ENCODE measurements at places on chromosomes 7 and 10.

DNA sequence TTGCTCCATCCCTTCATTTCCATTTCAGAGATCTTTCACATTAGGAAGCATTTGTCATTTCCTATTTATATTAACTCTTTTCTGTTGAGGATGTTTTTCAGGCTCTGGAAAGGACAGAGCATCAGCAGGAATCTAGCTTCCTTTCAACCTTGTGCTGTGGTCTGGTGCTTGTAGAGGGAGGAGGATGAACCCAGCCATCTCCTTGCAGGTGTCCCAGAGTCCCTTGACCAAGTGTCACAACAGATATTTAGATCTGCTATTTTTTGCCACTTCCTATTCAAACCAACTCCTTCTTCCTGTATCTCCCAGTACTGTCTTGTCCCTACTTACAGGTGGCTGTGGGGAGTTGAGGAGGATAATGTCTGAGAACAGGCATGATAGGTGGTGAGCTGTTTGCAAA is 742.8 kb downstream of the GRID1 start:
- no peak for DNase-seq

- DNase-seq: no peak
Observed at GRCh38 chr7:150370612-150371071, 2.0 kb downstream of the REPIN1 start.

GRCh38 chr10:117568334-117568733 is 25.8 kb downstream of the EMX2 start:
- no peak for DNase-seq

DNA sequence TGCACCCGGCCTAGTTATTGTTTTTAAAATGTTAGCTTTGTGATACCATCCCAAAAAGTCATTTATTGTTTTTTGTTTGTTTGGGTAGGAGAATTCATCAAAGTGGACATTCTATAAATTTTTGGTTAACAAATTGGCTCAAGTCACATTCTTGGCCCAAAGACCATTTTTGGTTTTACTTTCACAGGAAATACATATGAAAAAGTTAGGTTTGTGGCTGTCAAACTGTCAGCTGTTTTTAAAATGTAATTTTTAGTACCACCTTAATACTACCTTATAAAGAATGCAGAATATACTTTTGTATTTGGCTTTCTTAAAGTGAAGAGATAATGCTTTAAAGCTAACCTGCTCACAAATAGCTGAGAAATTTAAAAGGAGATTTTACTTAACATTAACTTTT is 25.1 kb downstream of the TMEM168 start:
- DNase-seq: no peak

GRCh38 chr10:75980419-75981002 is 549.1 kb downstream of the LRMDA start:
- no peak for DNase-seq

DNA sequence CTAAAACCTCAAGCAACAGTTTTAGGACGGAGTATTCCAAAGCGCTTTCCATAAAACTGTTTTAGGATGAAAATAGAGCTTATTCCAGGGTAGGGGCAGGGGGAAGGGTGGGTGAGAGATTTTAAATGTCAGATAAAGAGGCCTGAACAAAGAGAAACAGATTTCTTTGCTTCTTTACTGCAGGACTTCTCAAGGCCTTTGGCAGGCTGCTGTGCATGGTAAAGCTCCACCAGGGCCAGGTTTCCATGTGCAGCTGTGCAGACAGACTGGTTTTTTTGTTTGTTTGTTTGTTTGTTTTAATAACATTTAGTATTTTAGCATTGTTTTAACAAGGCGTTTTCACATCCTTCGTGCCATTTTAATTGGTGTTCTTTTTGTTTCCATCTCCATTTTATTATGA is 26.3 kb downstream of the HECW1 start:
- DNase-seq: no peak

DNA sequence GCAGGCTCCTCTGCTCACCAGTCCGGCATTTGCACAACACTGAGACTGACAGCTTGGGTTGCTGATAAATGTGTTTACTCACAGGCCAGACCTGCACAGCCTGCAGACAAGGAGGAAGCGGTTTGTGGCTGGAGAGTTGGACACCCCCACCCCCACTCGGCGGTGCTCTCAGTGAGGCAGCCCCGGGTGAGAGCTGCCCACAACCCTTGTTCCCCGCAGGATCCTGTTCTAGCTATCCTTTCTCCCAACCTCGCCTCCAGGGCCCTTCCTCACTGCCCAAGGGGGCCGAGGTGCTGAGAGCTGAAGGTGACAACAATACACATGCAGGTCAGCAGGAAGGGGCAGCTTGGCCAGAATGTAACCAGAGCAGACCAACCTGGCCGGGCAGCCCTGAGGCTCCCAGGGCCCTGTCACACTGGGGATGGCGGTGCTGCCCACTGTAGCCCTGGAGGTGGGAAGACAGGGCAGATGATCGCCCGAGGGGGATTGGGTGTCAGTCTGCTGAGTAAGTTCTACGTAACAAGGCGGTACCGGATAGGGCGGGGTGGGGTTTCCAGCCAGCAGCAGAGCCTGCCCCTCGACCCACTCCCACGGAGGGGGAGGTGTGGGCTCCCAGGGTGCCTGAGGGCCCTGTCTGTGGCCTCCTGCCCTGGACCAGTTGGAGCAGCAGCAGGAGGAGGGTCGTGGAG is 2.1 kb upstream of the ADAM8 start:
- no peak for DNase-seq

- DNase-seq: no peak
Observed at GRCh38 chr10:67772894-67773511, 65.0 kb downstream of the DNAJC12 start.

DNA sequence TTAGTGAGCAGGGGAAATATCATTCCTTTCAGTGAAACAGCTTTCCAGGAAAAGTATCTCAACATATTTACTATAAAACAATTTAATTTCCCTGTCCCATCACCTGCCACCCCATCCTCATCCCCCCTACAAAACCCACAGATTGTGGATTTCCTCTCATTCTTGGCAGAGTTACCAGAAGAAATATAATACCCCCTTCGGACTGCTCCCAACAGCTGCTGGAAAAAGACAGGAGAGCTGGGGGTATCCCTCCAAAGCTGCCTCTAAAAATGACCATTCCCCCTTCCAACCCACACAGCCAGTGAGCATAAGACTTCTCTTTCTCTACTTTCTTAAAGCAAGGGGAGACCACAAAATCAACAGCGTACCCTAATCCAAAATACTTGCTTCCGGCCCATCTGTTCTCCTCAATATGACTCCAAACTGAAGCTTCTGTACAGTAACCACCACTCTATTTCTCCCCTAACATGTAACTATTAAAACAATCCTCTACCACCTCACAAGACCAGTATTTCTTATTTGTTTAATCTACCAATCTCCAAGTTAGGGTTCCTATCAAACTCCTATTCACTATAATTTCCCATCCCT is 7.8 kb downstream of the FBXW4 start:
- DNase-seq: no peak

DNA sequence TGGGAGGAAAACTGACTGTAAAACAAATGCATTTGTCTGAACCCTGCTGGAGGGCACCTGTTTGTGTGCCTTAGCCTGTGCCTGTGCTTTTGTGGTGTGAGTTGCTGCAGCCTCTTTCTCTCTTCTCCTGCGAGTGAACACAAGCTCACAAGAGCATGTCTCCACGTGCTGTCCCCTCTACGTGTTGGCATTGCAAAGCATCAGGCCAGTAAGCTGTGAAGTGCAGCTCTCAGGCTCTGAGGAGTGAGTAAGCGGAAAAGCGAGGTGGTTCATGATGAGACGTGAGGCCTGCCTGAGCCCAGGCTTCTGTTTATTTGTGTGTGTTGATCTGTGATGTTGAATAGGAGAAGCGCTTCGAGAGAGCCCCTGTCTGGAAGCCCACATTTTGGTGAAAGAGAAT is 85.6 kb upstream of the PDCD4 start:
- no peak for DNase-seq
